Stimulated activated CD4-positive, alpha-beta T cell treated with anti-CD3 and anti-CD28 coated beads, TNF-alpha, amount 100 ng/mL, for 4 hours (primary cell): ENCODE measurements at places on chromosomes 1 and 21.
A peak's percentile ranks its signal among the peaks of the same experiment; 100 is the strongest.

GRCh38 chr1:24107462-24108138 is 4.3 kb downstream of the MYOM3 start:
- DNase-seq = no peak

DNA sequence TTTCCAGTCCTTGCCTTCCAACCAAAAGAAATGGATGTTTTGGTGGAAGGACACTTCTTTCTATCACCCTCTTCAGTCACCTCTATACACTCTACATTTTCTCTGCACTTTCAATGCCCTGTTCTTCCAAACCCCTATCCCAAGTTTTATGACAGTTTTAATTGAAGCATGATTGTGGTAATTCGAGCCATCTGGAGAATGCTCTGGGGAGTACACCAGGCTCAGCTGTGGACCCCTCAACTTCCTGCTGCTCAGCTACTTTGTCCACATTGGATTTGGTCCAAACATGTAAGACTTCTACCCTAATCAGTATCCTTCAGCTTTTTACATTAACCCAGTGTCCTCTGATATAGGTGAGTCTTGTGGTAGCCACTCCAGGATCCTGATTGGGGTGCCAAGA is 129.6 kb downstream of the SYT2 start:
- DNase-seq = no peak

- DNase-seq = no peak
Measured at GRCh38 chr1:161193561-161194235, 5.2 kb downstream of the ADAMTS4 start.

DNA sequence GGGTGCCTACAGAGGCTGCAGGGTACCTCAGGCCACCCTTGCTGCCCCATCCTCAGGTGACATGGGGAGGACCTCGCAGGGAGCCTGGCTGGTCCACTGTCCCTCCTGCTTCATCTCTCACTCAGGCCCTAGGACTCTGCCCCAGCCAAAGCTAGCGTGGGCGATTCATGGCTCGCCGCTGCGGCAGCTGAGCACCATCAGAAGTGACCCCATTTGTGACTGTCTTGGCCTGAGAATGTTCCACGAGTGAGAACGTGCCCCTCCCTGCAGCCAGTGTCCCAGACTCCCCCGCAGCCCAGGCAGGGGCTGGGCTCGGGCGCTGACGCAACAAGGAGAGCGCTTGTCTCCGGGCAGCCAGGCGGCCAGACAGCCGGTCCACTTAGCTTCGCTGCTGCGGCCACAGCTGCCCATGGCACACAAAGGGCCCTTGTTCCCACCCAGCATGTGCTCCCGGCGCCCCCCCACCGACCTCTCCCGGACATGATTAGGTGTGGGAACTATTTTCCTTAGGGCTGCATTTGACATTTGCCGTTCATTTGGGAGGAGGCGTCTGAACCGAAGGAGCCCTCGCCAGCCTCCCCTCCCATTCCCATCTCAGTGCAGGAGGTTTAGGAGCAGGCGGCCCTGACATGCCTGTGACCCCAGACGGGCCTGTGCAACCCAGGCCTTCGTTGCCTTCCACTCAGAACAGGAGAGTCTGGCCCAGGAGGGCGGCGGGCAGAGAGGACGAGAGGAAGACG is 19.3 kb upstream of the POFUT2 start:
- DNase-seq = no peak

DNA sequence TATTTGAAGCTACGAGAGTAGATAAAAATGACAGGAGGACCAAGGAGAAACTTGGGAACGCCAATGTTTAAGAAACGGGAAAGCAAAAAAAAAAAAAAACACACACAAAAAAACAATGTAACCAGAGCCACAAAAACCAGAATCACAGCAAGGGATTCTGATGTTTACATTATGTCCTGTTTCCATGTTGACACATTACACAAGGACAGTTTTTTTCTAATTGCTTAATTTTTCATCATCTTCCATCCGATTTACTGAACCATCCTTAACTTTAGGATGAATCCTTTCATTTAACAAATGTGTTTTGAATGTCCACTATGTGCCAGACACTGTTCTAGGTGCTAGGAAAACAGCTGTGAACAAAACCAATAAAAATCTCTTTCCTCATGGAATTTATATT is 1.4 kb upstream of the BCL10 start:
- DNase-seq = no peak

DNA sequence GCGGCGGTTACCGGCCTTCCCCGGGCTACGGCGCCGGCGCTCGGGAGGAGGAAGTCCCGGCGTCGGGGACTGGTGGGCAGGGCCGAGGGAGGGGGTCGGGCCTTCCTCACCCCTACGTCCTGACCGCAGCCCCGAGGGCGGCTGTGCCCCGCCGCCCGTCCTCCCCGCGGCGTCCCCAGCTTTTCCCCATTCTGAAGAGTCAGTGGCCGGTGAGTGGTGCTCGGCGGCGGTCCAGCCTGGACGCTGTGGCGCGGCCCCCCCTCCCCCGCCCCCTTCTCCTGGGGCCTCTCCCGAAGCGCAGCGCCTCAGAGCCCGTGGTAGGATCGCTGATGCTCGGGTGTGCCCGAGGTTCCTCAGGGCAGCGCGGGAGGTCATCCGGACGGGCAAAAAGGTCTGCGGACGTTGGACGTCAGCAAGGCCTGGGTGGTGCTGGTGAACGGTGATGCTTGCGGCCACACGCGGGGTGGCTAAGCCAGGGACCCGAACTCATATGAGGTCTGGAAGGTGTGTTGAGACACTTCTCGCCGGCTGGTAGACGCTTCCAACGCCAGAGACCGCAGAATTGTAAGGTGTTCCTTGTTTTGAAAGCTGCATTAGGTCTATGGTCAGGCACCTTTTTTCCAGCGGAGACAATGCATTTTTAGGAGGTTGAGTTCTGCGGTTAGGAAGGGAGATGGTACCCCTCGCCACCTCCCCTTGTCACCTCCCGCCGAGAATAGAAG is 725 bp downstream of the SLC25A33 start:
- peak; percentile 57 for DNase-seq

DNA sequence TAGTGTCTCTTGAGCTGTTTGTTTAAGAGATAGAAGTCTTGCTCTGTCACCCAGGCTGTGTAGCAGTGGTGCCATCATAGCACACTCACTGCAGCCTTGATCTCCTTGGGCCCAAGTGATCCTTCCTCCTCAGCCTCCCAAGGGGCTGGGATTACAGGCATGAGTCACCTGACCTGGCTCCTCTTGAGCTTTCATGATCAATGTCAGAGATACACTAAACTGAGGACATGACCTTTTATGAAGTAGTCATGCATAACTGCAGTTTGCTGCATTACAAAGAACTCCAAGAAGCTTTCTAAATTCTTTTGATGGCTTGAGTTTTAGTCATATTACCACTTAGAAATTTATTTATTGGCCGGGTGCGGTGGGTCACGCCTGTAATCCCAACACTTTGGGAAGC is 77.7 kb downstream of the CC2D1B start:
- no peak for DNase-seq

GRCh38 chr1:160614410-160614809 is 32.4 kb downstream of the SLAMF1 start:
- no peak for DNase-seq

GRCh38 chr1:60133000-60133673 is 59.6 kb upstream of the C1orf87 start:
- no peak for DNase-seq

GRCh38 chr21:38984982-38985567 is 179.3 kb downstream of the ETS2 start:
- no peak for DNase-seq

DNA sequence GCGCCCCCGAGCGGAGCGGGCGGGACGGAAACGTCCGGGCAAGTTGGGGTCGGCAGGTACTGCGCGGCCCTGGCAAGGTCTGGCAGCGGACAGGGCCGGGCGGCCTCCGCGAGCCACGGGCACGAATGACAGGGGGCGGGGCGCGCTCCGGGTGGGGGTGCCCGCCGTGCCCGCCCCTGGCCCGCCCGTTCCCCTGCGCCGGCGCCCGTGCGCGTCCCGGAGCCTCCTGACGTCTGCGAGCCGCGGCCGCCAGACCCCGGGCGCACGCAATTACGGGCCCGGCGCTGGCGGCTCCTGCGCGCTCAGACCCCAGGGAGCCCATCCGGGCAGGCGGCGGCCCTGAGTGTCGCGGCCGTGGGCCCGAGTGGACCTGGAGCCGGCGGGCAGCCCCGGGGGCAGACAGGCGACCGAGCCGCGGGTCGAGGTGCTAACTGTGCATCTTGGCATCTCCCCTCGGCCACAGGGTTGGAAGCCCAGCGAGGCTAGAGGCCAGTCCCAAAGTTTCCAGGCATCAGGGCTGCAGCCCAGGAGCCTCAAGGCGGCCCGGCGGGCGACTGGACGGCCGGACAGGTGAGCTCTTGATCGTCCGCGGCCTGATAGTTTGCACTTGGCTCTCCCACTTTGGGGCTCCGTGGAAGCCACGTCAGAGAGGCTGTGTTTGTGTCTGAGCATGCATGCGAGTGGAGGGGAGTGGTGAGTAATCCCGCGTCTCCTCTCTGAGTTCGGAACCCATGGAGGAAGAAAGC is 918 bp downstream of the MIB2 start:
- DNase-seq = no peak

- no peak for DNase-seq
Measured at GRCh38 chr1:201346337-201346939, 31.0 kb downstream of the TNNT2 start.

- no peak for DNase-seq
Measured at GRCh38 chr1:63950023-63950422, 176.2 kb downstream of the ROR1 start.

- DNase-seq = no peak
Measured at GRCh38 chr1:214514032-214514818, 37.2 kb downstream of the PTPN14 start.
